T-cell (primary cell): ENCODE measurements at places on chromosomes 4 and X.

- no peak for DNase-seq
These were observed 2.8 kb downstream of the SOD3 start for GRCh38 chr4:24798036-24798610.

GRCh38 chr4:17336524-17336961, 175.3 kb downstream of the QDPR start:
- peak; percentile 42 for DNase-seq

GRCh38 chr4:168886351-168886750, 123.7 kb downstream of the CBR4 start:
- DNase-seq = no peak

DNA sequence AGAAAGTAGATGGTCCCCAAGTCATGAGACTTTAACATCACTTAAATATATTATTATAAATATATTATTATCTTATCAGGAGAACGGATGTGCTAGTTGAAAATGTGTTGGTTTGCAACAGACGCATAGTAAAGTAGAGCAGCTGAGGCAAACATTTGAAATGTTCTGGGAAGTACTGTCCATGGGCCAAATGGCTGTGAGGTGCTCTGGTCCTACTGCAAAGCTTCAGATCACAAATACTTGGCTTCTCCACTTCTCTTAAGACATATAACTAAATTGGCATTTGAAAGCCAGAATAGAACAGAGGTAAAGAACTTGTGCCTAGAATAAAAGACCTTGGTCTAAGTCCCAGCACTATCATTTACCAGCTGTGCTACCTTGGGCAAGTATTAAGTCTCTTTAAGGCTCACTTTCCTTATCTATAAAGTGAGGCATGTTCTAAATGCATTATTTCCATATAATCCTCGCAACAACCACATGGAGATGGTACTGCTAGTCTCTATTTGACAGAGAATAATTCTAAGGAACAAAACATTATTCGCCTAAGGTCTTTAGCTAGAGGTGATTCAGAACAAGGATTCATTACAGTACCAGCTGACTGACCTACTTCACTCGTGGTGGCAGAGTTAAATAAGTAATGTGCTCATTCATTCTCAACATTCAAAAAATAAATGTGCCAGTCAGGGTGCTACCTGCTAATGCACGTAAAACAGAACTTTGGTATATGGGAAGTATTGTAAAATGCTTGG, 297.1 kb downstream of the PPP3CA start:
- no peak for DNase-seq

DNA sequence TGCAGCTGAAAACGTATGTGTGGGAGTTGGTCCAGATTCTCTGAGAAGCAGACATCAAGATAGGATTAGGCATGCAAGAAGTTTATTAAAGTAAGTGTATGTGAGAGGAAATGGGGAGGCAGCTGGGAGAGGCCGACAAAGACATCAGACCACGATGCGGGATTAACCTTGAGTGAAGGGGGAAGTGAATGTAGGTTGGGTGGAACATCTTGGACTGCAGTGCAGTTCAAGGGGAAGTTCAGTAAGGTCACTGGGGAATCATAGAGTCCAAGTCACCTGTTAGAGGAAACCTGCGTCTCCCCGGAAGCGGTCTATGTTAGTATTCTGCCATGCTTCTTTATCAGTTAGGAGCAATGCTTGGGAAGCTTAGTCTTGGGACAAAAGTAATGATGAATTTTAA, 22.0 kb downstream of the CXCL8 start:
- DNase-seq = no peak

DNA sequence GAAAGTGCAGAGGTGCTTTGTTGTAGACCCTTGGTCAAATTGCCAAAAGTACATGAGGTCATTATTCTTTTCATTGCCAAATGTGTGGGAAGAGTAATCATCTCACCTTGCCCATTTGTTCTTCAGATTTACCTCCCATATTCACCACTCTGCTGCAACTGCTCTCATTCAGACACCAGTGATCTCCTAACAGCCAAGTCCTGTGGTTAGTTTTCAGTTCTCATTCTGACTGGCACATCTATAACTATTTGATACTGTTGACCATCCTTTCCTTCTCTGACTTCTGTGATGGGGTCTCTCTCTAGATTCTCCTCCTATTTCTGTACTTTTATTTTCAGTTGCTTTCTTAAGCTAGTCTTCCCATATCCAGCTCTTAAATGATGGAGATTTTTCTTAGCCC, 39.8 kb downstream of the GRIA3 start:
- DNase-seq = no peak

GRCh38 chrX:86014421-86014820, 32.9 kb downstream of the CHM start:
- no peak for DNase-seq

DNA sequence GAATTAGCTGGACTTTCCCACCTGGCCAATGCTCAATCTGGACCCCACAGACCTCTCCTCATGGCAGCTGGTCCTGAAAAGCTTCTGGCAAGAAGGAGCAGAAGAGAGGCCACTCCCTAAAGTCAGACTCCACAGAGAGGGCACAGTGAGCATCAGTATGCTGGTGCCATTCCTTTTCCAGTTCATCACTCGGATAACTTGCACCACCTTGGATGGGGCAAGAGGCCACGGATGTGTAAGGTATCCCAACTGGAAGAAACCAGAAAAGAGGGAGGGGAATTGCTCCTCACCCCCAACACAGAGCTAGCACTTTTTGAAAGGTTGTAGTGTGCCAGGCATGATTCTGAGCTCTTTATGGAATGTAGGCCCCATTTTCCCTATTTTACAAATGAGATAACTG, 85.9 kb downstream of the STK32B start:
- no peak for DNase-seq

GRCh38 chr4:54730581-54730980, 72.8 kb downstream of the KIT start:
- DNase-seq = no peak

DNA sequence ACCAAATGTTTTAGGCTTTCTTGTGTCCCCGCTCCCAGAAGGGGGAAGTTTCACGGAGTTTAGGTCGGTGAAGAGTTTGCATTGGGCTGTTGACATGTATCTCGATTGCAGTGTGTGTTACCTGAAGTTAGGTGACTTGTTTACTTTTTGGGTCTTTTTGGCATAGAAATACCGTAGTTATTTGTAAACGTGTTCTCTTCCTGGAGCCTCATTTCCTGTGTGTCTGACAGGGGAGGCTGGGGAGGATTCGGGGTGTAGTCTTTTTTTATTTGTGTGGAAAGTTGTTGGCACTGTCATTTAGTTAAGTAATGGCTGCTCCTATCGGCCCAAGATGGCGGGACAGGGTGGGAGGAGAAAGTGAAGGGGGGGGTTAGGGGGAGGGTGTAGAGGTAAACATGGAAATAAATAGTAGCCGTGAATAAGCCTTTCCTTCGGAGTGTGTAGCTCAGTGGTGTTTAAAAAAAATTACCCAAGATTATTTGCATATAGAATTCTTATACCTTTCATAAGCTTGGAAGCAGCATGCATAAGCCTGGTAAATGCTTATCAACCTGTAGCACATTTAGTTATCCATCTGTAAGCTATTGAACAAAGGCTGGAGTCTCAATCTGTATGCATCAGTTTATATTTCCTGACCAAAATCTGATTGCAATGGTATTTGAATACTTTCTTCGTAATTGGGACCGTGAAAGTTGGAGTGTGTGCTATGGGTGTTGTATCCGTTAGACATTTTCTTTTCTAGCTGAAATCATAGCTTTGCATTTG, 1.6 kb downstream of the KDM6A start:
- DNase-seq = peak; percentile 8

DNA sequence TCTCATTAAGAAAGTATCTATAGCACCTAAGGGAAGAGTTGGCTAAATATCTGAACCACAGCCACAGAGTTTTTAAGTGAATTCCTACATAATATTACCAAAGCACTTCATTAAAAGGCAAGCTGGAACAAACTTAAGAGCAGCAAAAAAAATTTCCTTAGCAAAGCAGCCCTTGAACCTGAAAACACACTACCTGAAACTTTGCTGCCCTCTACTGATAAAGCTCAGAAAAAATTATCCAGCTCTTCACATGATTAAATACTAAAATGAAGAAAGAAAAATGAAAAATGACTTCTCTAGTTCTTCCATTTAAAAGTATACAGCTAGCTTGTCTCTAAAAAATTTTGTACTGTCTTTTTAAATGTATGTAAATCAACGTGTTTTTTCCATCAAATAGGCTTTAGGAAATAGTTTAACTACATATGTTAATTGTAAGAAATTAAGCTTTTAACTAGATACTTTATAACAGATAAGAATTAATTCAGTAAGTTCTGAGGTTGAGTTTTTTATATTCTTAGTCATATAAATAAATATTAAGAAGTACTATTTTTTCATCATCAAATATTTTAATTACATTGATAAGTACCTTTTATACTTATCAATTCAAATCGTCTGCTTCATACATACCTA, 156.1 kb downstream of the STPG2 start:
- DNase-seq = no peak

GRCh38 chr4:32929796-32930699, 2209.9 kb downstream of the PCDH7 start:
- DNase-seq = no peak

DNA sequence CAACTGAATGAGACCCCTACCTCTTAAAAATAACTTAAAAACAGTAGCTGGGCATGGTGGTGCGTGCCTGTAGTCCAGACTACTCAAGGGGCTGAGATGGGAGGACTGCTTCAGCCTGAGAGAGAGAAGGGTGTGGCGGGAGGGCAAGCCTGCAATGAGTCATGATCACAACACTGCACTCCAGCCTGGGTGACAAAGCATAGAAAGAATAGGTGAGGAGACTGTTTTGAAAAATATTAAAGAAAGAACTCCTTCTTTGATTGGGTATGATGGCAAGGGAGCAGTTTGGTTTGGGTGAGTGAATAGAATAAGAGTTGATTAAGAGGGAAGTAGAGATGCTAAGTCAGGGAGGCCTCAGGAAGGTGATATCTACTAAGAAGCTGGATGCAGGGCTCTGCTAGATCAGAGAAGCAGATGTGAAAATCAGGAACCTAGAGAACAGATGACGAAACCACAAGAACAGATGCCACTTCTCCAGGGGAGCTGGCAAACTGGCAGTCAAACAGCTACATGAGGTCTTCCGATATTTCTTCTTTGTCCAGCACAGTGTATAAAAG, 318.6 kb downstream of the OPHN1 start:
- DNase-seq = no peak

DNA sequence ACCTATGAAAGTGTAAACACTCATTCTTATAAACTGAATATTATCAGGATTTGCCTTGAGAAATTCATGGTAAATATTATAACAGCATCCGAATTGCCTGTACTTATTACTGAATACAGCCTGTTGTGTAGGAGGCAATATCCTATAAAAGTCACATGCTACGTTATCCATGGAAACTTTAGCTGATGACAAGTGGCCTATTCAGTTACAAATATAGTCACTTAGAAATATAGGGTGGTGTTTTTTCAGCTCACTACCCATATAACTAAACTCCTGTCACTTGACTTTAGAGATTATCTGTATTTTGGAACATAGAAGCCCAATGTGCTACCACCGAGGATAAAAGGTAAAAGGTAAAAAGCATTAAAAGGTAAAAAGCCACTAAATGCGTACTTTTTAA, 493.4 kb downstream of the INPP4B start:
- no peak for DNase-seq

DNA sequence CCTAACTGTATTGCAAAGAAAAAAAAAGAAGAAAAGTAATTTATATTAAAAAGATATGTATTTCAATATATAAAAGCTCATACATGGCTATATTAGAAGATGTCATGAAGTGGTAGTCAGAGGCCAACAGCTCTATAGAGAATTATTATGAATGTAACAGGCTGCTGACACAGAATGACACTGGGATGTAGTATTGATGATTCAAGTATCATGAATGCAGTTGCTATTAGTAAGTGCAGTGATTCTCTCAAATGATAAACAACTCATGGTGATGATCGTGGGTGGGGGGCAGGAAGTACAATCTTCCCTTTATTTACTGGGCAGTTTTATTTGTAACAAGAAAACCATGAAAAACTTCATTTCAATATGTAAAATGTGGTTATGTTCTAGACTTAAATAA, 124.6 kb downstream of the COL4A6 start:
- DNase-seq = no peak

DNA sequence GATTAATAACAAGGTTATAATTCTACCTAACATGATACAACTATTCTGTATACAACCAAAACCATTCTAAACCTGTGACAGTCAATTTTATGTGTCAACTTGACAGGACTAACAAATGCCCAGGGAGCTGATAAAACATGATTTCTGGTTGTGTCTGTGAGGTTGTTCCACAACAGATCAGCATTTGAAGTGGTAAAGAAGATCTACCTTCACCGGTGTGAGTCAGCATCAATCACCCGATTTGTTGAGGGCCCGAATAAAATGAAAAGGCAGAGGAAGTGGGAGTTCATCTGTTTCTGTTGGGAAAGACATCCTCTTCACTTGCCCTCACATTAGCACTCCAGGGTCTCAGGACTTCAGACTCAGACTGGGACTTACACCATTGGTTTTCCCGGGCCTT, 187.9 kb downstream of the MAB21L2 start:
- no peak for DNase-seq

GRCh38 chr4:144647095-144647561, 1.2 kb downstream of the HHIP start:
- no peak for DNase-seq

DNA sequence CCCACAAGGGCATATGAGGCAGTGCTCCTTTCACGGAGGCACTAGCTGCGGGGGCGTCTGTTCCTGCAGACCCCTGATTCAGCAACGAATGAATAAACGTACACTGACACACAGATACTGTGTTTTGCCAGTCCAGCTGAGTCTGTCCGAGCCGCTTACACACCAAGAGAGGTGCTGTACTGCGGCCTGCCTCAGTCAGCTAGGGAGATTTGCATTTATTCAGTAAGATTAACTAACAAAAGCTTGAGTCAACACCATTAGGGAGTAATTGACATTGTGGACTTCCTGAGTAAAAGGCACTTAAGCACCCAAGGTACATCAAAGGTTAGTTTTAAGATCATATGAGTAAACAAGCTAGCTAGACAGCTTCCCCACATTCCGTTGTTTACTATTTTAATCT, 31.0 kb upstream of the BEX4 start:
- no peak for DNase-seq

- DNase-seq = no peak
These were observed 895.1 kb downstream of the PCDH18 start for GRCh38 chr4:136637071-136637777.

DNA sequence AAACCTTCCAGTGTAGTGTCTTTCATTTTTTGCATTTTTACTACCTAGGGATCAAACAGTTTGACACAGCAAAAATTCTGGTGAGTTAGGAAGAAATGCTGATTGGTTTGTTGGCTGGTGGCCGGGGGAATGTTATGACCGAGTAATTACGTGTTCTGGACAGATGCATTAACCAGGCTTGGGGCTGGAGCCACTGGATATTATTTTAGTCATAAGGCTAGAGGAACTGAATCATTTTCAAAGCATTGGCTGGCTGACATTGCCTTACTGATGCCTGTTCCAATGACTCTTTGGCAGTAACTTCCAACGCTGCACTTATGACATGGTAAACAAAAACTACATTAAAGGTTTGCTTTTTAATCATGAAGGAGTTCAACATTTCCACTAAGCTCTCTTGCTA, 84.6 kb downstream of the FBXO8 start:
- no peak for DNase-seq

GRCh38 chr4:170022211-170022610, 4.0 kb downstream of the MFAP3L start:
- no peak for DNase-seq

GRCh38 chrX:155148724-155149537, 67.3 kb upstream of the VBP1 start:
- no peak for DNase-seq
